ENCODE measurements at places on chromosomes 5 and 9.

- DNase-seq = no peak
These were observed 181.8 kb downstream of the GLIS3 start for GRCh38 chr9:4117835-4118610.

- DNase-seq = no peak
These were observed 1596.1 kb upstream of the WWC1 start for GRCh38 chr5:166695326-166695725.

GRCh38 chr5:390623-391491 lies 52.1 kb upstream of the EXOC3 start:
- DNase-seq = no peak

DNA sequence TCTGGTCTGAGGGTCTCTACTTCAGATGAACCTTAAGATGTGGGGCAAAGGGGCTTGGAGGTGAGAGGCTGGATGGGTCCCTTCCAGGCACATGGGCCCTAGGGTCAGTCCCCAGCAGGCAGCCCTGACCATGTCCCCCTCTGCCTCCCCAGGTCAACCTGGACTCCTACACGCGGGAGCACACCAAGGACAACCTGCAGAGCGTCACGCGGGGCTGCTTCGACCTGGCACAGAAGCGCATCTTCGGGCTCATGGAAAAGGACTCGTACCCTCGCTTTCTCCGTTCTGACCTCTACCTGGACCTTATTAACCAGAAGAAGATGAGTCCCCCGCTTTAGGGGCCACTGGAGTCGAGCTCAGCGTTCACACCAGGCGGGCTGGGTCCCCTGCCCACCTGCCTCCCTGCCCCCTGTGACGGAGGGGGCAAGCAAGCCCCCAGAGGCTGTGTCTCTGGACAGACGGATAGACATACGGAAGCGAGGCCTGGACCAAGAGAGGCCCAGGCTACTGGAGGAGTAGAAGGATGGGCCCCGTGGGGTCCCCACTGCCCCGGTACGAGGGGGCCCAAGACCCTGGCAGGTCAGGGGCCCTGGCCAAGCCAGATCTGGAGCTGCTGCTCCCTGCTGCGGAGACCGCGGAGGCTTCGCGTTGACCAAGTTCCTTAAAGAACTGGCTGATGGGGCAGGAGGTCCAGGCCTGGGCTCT lies 133.2 kb downstream of the RGS3 start:
- no peak for DNase-seq

- no peak for DNase-seq
These were observed 82.0 kb downstream of the ADGRV1 start for GRCh38 chr5:90640484-90641059.

DNA sequence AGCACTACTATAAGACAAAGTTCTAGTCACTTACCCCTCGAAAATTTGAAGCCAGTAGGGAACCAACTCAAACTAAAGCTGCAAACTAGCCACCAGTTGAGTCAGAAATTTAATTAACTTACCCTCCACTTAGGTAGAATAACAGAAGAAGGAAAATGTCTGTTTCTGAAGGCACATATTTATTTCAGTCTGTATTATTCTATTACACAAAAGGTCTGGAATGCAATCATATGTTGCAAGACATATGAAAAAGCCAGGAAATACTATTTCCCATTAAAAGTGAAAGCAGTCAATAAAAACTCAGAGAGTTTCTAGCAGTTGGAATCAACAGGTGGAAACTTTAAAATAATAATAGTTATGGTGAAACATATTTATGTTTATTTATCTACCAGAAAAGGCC lies 79.2 kb upstream of the SLCO4C1 start:
- DNase-seq = no peak

DNA sequence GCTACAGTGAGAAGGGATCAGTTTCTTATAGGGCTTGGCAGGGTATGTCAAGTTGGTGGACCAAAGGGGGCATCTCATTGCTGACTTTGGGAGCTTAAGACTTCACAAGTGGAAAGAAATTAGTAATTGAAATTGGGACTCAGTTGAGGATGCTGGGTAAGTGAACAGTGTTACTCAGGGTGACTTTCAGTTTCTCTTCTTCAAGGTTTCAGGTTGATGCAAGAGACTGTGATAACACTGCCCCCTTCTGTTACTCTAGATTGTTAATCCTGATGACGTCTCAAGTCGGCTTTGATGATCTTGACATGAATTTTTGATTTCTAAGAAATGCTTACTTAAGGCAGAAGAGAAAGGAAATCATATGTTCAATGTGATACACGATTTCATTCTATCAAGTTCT lies 21.3 kb downstream of the KCTD16 start:
- no peak for DNase-seq

GRCh38 chr9:108191065-108191464 lies 664.7 kb downstream of the ACTL7B start:
- DNase-seq = no peak

DNA sequence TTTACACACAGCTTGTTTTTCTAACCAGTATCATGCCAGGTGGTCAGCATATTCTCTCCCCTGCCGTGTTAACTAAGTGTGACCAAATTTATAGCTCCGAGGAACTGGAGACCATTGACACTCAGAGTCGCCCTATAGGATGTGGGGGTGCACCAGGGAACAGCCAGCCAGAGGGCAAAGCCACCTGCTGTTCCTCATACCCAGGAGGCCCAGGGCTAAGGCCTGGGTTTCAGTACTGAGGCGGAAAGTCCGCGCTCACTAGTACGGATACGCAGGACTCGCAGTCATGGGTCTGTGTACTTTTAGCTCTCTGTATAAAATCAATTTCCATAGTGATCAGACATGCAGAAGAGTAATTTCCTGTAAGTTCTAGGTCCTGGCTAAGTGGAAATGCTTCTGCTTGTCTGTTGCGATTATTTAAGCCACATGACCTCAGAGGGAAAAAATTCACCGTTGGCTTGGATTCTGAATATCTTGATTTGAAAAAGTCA lies 247.0 kb downstream of the AOPEP start:
- DNase-seq = no peak
